Fibroblast of skin of right quadriceps (primary cell): ENCODE measurements at places on chromosomes 7 and 10.
A peak's percentile ranks its signal among the peaks of the same experiment; 100 is the strongest.

DNA sequence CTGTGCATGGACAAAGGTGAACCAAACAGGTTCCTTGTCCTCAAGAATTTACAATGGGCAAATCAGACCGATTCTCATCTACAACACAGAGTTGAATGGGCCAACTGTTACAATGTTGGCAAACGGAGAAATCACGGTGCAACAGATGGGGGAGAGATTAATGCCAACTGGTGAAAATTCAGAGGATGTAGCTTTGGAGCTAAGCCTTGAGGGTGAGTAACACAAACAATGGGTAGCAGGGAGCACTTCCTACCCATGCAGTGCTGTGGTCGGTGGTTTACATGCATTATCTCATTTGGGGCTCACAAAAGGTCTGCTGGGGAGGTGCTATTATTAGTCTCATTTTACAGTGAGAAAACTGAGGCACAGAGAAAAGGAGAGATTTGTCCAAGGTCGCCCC lies 902 bp upstream of the NFE2L3 start:
- no peak for DNase-seq

DNA sequence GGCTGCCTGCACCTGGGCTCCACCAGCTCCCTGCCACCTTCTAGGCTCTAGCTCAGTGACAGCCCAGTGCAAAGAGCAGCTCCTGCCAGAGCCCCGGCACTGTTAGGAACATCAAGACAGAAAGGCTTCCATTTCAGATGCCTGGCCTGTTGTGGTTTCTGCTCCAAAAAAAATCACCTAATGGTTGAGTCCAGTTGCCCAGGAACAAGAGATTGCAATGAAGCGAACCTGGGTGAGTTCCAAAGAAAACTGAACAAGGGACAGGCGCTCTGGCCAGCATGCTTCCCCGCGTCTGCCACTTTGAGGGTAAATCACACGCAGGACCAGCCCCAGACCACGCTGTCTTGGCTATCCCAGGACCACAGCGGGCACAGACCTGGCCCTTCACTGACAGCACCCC lies 47.0 kb upstream of the RASGEF1A start:
- DNase-seq = no peak

DNA sequence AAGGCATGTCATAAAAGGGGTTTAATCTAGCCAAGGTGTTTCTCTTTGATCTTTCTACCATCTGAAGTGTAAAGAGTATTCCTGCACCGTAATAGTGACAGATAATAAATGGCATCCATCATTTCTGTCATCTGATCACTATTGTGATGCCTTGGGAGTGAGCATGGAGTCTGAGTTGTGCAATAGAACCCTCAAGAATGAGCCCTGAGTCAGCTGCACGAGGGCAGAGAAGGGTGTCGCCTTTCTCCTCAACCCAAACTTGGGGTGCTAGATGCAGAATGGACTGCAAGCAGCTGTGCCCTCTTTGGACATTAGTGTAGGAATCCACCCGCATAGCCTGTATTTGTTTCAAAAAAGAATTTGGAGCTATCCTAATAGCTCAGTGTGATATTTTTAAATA lies 115.2 kb downstream of the ZNF37A start:
- no peak for DNase-seq

- DNase-seq = no peak
These were observed 1.4 kb downstream of the OTUD1 start for GRCh38 chr10:23439961-23440889.

DNA sequence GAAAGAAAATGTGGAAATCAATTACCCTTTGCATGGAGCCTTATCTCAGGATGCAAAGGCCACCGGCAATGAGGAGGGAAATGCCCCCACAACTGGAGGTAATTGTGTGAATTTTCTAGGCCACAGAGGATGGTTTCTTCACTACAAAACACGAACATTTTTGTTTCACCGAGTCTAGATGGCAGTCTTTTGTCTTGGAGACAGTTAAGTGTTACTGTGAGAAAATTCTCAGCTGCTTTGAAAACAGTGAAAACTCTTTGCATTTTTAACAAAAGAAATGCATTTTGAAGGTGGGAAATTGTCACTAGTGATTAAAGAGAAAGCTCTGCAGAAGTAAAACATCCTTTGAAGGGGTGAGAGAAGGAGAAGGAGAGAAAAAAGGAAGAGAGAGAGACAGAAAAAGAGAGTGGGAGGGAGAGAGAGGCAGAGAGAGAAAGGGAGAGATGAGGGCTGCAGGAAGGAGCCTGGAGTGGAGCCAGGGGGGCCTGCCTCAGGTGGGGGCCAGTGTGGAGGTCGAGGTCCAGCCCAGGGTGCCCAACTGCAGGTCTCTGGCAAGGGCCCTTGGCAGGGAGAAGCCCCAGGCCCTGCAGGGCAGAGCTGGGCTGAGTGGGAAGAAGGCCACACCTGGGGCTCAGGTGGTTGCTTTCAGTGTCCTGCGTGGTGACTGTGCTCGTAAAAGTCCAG lies 261.4 kb downstream of the ADARB2 start:
- DNase-seq = no peak

DNA sequence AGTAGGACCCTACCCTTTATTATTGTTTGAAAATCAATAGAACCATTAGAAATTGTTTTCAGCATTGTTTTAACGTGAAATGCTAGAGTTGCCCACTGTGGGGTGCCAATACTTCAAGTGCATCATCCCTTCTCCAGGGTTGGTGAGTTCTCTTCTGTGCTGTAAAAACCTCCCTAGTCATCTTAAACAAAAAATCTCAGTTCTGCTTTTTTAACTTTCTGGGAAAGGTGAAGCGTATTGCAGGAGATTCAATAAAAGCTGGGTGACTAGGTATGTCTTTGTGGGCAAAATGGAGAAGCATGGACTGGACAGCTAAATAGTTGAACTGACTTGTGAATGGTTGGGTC lies 699.1 kb downstream of the SUGCT start:
- peak; percentile 36 for DNase-seq

DNA sequence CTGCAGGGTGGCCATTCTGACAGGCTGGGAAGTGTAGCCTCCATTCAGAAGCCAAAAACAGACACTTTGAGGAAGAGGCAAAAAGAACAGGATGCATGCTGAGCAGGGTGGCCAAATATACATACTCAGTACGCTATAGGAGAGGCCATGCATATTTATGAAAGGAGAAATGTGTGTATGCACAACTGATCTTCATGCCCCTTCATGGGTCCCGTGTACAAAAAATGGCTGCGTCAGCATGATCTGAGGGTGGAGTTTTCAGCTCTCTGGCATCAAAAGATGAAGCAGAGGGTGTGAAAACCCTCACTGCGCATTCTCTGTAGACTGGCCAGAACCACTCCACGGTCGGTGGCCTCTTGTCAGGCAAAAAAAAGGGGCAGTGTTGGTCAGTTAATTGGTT lies 35.5 kb upstream of the OIT3 start:
- DNase-seq = no peak

- DNase-seq = peak; percentile 27
These were observed 842.5 kb downstream of the GRID1 start for GRCh38 chr10:85524001-85524666.

DNA sequence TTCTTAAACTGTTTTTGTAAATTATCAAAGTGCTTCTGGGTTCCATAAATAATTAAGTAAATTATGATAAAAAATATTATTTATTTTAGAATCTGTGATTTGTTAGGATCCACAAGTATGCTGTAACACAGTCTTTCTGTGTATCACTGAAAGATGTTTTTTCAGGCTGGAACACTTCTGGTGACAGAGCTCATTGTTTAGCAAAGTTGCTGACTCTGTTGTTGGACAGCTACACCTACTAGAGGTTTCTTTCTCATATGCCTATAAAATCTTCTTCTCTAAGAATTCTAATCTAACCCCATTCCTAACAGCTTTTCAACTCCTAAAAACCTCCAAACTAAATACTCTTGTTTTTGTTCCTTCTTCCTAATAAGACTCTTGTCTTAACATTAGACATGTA lies 176.8 kb downstream of the THSD7A start:
- no peak for DNase-seq

- peak; percentile 19 for DNase-seq
These were observed 230.5 kb downstream of the TCF7L2 start for GRCh38 chr10:113180401-113181154.

- peak; percentile 94 for DNase-seq
These were observed 2.0 kb upstream of the TNRC18 start for GRCh38 chr7:5425507-5426225.

DNA sequence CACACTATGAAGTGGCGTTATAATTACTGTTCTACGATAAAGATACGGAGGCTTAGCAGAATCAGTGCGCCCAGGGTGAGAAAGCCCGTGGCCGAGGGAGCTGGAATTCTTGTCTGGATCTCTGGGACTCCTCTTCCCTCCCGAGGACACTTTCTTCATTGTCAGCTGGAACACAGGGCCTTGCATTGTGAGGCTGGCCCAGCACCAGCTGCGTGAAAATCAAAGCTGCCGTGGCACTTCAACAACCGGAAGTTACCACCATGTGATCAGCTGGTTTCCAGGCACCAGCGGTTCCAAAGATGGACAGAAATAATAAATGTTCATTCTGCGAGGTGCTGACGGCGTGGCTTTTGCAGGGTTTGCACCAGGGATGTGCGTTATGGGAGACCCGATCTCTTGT lies 234.0 kb upstream of the PITRM1 start:
- no peak for DNase-seq

GRCh38 chr10:23914641-23915040 lies 294.3 kb upstream of the KIAA1217 start:
- DNase-seq = no peak

GRCh38 chr10:52782554-52782953 lies 10.0 kb upstream of the MBL2 start:
- no peak for DNase-seq

DNA sequence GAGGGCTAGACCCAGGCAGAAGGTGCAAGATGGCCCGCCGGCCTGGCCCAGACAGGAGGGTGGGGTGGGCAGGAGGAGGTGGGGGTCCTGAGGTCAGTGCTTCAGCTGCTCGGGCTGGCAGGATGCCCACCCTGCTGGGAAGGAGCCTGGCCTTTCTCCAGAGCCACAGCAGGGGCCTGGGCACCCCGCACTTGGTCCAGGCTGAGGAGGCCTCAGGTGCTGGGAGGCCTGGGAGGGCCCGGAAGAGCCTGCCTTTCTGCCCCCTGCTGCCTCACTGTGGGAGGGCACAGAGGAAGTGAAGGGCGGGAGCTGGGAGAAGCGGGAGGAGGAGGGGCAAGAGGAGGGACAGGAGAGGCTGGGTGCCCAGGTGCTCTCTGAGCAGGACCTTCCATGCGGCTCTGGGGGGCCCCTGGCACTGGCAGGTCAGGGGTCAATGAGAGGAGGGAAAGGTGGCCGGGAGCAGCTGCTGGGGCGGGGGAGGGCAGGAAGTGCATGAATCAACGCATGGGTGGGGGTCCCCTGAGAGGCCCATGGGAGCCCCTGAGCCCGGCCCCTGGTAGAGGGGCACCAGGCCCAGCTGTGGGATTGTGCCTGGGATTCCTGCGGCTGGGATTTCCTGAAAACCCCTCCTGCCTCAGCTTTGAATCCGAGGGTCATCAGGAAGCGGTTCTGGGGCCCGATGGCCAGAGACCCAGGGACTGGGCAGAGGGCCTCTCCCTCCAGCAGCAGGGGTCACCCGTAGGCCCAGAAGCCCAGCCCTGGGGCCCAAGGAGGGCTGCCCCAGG lies 49.9 kb downstream of the PWWP2B start:
- peak; percentile 58 for DNase-seq

DNA sequence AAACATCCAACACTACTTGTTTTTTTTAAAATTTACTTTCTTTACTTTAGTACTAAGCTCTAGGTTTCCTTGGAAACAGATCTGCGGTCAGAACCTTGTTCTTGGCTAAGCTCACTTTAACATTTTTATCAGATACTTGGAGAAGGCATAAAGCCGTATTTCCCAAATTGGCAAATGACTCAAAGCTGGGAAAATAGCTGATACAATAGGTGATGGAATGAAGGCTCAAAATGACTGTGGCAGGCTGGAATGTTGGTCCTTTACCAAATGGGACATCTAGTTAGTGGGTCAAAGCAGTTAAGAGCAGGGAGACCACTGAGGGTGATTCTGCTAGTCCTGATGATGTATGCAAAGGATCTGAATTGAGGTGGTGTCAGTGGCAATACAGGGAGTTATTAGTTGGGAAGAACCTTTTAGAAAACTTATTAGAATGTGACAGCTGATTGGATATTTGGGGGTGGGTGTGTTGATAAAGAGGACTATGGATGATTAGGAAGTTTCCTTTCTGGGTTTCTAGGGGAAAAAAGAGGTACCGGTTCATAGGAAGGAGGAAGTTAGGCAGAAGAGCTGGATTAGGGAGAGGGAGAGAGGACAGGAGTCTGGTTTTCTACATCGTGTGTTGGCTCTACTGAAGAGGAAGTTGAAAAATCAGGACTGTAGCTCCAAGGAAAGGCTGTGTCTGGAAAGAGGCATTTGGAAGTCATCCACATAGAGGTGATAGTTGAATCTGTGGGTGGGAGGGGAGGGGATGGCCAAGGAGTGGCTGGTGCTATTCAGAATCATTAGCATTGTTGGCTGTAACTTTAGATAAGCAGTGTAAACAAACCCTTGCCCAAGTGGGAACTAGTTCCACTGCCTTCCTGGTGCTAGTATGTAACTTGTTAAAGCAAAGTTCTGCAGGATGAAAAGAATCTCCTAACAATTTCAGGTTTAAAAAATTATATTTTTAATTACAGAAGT lies 13.1 kb downstream of the PLCE1 start:
- peak; percentile 80 for DNase-seq

- DNase-seq = peak; percentile 29
These were observed at the start of gene DENND11 for GRCh38 chr7:141702047-141702567. Gene DENND11, minus strand, starts transcription at chr7:141702166. Its CDS starts 13 bp downstream, at chr7:141702153.

DNA sequence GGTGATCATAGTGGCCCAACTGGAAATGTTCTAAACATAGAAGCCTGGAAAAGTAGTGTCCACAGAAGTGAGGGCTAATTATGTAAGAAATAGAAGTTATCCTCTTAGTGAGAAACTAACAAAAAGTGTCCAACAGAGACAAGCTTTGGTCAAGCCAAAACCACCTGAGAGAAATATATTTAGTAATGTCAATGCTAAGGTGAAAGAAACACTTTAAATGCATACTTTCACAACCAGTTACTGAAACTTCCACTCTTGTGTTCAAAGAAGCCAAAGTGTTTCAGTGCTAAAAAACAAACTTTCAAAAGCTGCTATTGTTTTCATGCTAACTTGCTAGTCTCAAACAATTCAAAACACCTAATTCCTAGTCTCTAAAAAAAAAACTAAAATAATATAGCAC lies 18.1 kb downstream of the RAB11FIP2 start:
- no peak for DNase-seq

- DNase-seq = peak; percentile 31
These were observed 13.9 kb downstream of the DNAJC1 start for GRCh38 chr10:21989453-21990154.

GRCh38 chr10:19111501-19112267 lies 63.1 kb downstream of the MALRD1 start:
- DNase-seq = peak; percentile 29

GRCh38 chr10:81027223-81027622 lies 489.5 kb downstream of the SH2D4B start:
- DNase-seq = peak; percentile 71

GRCh38 chr10:49179699-49180443 lies 8.3 kb downstream of the TMEM273 start:
- DNase-seq = no peak

- DNase-seq = no peak
These were observed 51.9 kb upstream of the TCERG1L start for GRCh38 chr10:131363416-131363815.

DNA sequence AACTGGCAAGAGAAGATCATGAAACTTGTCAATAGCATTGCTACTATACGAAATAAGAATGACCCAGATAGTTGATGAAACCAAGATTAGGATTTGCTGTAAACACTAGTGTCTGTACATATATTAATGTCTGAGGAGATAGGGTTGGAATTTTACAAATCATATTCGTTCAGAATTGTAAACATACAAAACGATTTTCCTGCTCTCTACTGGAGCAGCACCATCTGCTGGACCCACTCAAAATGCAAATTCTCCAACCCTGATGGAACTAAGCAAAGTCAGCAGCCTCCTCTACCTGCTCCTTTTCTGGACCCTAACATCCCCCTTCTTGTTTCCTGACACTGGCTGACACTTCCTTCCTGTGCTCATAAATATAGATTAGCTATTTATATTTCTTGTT lies 29.4 kb upstream of the SGMS1 start:
- DNase-seq = peak; percentile 4
